ENCODE measurements at places on chromosomes 16 and 17. TPM values are rescaled to one million over a fixed set of nuclear protein-coding genes. Genes with fewer than 3 reads are reported as not detected.

QRICH2 gene
- 0.81 TPM for total RNA-seq

DNA sequence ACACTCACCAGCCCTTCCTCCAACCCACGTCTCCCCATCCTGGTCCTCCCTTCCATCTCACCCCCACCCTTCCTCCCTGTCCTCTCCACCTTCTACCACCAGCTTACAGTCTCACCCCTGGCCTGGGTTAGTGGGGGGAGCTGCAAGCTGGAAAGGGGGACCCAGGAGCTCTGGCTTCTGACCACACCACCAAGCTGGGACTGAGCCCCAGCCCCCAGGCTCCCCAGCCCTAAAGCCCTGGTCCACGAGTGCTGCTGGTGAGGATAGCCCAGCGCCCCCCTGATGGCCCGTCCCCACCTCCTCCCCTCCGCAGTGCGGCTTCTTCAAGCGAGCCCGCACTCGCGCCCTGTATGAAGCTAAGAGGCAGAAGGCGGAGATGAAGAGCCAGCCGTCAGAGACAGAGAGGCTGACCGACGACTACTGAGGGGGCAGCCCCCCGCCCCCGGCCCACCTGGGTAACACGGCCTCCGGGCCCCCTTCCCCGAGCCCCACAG lies 7.2 kb upstream of the PDK2 start:
- H3K4me3 ChIP-seq: no peak overlapping the region
- no peaks in the 10 kb centered on the region for H3K4me1 ChIP-seq
- DNase-seq: no peak
- H3K27ac ChIP-seq: no peak overlapping the region
- no peaks in the 10 kb centered on the region for H3K36me3 ChIP-seq

GRCh38 chr16:63813862-63814261 lies 1308.0 kb downstream of the CDH11 start:
- no peak overlapping the region for H3K4me3 ChIP-seq
- H3K4me1 ChIP-seq: no peaks in the 10 kb centered on the region
- no peak for DNase-seq
- H3K27me3 ChIP-seq: no peaks in the 10 kb centered on the region

FAM222B gene
- 9.5 TPM for total RNA-seq

DNA sequence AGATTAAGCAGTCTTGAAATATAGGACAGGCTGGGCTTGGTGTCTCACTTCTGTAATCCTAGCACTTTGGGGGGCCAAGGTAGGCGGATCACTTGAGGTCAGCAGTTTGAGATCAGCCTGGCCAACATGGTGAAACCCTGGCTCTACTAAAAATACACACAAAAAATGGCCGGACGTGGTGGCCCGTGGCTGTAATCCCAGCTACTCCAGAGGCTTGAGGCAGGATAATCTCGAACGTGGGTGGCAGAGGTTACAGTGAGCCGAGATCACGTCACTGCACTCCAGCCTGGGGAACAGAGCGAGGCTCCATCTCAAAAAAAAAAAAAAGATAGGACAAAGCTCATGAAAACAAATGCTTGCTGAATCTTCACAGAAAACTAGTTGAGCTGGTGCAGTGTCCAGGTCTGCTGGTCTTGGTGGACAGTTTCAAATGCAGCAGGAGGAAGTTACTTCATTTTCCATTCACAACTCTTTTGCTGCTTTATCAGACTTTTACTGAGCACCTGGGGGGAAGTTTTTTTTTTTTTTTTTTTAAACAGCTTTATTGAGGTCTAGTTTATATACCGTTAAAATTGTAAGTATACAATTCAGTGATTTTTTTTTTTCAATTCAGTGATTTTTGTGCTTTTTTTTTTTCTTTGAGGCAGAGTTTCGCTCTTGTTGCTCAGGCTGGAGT lies 45.2 kb downstream of the SNX29 start:
- DNase-seq: no peak
- no peaks in the 10 kb centered on the region for H3K27me3 ChIP-seq
- H3K36me3 ChIP-seq: no peaks in the 10 kb centered on the region
- H3K4me3 ChIP-seq: no peak overlapping the region
- H3K27ac ChIP-seq: no peak overlapping the region

DNA sequence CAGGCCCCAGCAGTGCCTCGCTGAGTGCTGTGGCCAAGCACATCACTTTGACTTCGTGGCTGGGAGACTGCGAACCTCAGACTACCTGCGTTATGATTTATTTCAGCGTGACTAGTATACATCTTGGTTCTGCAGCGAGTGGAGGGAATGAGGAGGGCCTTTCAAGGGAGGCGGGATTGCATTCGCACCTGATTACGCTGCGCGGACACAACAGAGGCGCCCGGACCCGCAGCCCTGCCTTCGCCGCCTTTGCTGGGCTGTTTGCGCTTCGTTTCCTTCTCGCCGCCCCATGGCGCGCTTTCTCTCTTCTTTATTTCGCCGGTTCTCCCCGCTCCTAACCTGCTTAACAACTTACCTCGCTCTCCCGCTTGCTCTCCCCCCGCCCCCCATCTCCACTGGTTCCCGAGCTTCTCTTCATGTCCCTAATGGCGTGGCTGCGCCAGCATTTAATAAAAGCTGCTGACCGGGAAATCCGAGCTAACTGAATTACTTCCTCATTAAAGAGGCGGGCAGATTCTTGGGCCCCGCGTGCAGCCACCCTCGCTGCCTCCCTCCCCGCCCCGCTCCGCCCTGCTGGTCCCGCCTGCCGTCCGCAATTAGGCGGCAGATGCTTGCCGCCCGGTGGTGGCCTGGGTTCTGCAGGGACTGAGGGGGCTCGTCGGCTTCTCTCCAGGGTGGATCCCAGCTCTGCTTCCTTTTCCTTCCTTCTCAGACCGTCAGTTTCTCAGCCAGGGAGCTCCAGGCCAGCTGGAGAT lies 257.6 kb upstream of the SDK2 start:
- peaks cover 10% of the 10 kb centered on the region for H3K27me3 ChIP-seq
- DNase-seq: peak; percentile 46
- H3K4me1 ChIP-seq: no peaks in the 10 kb centered on the region
- no peak overlapping the region for H3K4me3 ChIP-seq
- no peak overlapping the region for H3K27ac ChIP-seq

- H3K36me3 ChIP-seq: no peaks in the 10 kb centered on the region
- H3K27me3 ChIP-seq: no peaks in the 10 kb centered on the region
- DNase-seq: peak; percentile 62
- no peak overlapping the region for H3K27ac ChIP-seq
- H3K4me3 ChIP-seq: no peak overlapping the region
Observed at GRCh38 chr17:47276868-47277267, 23.2 kb downstream of the ITGB3 start.

DNA sequence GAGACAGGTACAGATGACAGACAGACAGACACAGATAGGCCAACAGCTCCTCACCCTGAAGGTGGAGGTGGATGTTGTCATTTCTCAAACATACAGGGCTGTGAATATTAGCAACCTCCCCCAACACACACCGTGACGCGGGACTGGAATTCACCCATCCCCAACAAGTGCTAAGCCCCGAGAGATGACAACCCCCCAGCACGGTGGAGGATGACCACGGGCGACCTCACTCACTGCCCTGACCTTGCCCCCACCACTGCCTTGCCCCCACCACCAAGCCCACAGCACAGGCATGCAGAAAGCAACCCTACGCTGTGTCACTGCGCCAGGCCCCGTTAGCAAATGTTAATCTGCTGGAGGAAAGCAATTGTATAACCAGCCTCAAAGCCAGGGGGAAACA lies 4.9 kb upstream of the KRT17 start:
- no peak for DNase-seq
- H3K36me3 ChIP-seq: no peaks in the 10 kb centered on the region
- no peaks in the 10 kb centered on the region for H3K4me1 ChIP-seq
- no peaks in the 10 kb centered on the region for H3K27me3 ChIP-seq
- no peak overlapping the region for H3K27ac ChIP-seq

ITGAX gene
- total RNA-seq: 0.79 TPM

ANKRD40CL gene
- not detected for total RNA-seq

DNA sequence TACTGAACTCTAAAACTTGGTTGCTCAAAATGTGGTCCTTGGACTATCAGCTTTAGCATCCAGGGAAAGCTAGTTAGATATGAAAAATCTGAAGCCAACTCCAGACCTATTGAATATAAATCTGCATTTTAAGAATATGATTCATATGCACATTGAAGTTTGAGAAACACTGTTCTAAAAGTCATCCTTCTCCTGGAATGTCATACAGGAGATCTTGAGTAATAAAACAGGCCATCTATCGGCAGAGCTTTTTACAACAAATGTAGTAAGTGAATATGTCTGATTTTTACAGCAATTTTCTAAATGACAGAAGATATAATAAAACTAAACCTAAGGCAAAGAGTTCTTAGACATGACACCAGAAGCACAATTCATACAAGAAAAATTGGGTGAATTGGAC lies 140.4 kb downstream of the PMP22 start:
- H3K4me1 ChIP-seq: no peaks in the 10 kb centered on the region
- no peak overlapping the region for H3K27ac ChIP-seq
- H3K36me3 ChIP-seq: no peaks in the 10 kb centered on the region
- H3K4me3 ChIP-seq: no peak overlapping the region

DNA sequence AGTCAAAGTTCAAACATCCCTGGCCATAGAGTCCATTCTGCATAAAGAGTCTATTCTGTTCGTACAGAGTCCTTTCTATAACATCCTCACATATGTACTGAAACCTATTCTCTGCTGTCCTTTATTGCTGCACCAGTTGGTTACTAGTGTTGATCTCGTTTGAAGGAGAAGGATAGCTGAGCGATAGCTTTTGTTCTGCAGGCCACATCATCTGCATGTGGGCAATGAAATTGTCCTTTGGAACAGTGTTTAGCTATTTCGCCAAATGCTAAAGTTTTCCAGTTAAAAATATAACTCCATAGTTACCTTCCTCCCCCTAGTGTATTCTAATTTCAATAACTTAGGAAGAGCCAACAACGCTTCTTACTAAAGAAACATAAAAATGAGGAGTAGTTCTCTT lies 6.0 kb downstream of the RHOT1 start:
- H3K4me1 ChIP-seq: peaks cover 38% of the 10 kb centered on the region
- H3K36me3 ChIP-seq: no peaks in the 10 kb centered on the region
- no peak for DNase-seq
- no peaks in the 10 kb centered on the region for H3K27me3 ChIP-seq

GRCh38 chr17:33447090-33447489 lies 154.0 kb upstream of the ASIC2 start:
- no peaks in the 10 kb centered on the region for H3K4me1 ChIP-seq
- H3K36me3 ChIP-seq: no peaks in the 10 kb centered on the region
- H3K27ac ChIP-seq: no peak overlapping the region
- DNase-seq: no peak
- H3K4me3 ChIP-seq: no peak overlapping the region

DNA sequence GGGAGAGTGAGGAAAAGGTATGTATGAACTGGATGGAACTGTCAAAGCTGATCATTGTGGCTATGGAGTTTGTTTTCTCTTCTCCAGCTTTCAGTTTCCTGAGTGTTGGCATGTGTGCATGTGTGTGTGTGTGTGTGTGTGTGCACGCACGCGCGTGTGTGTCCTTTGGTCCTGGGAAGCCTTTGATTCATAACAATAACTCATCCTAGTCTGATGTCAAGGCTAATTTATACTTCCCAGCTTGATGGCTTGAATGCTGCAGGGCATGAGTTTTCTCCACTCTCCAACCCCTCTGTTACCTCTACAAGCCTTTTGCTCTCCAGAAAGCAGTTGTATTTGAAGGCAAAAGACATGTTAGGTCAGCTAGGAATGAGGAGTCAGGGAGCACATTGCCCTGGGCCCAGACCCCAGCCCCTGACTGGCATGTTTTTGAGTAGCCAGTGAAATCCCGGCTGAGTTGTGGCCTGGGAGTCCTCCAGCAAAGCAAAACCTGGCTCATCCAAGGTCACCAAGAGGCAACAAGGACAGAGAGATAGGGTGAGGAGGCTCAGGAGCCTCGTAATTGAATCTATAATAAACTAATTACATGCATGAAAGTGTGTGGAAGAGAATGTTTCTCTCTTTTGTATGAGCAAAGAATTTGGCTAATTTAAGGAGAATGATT lies 8.9 kb upstream of the CDC42EP4 start:
- H3K4me1 ChIP-seq: peaks cover 6% of the 10 kb centered on the region
- no peak overlapping the region for H3K27ac ChIP-seq
- no peak for DNase-seq
- no peaks in the 10 kb centered on the region for H3K36me3 ChIP-seq

GP2 gene
- total RNA-seq: 14,691 TPM

DNA sequence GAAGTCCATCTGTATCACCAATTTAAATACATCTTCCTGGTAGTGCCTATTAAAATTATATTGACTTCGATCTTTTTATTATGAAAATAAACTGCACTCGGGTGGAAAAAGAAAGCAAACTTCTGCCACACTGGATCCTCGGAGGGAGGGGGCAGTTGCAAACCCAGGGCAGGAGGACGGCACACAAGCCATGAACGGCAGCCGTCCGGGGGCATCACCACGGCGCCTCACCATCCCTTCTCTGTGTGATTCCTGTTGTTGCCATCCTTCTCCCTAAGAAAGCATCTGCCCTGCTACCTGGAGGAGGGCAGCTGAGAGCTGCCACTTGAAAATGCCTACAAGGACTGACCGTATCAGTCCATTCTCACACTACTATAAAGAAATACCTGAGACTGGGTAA lies 53.9 kb upstream of the ENPP7 start:
- H3K27me3 ChIP-seq: no peaks in the 10 kb centered on the region
- H3K4me3 ChIP-seq: no peak overlapping the region
- peak; percentile 16 for DNase-seq
- no peaks in the 10 kb centered on the region for H3K36me3 ChIP-seq
- no peak overlapping the region for H3K27ac ChIP-seq

DNA sequence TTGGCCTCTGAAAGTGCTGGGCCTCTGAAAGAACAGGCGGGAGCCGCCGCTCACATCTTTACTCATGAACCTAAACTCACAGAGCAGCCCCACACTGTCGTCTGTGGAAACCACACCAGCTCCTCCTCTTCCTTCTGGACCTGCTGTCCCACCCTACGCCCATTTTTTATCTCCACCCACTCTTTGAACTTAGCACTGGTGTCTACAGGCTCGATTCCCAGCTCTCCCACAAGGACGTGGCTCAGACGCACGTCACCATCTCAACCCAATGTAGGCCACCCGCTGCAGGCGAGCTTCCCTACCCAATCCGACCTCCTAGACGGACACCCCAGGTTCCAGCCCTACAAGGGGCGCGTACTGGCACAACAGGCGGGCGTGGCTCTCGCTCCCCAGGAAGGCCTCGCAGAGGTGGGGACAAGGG lies 62.2 kb downstream of the NXN start:
- DNase-seq: no peak
- no peak overlapping the region for H3K4me3 ChIP-seq
- no peaks in the 10 kb centered on the region for H3K36me3 ChIP-seq
- H3K4me1 ChIP-seq: peaks cover 5% of the 10 kb centered on the region

GRCh38 chr16:71414038-71414437 lies 27.8 kb downstream of the TLE7 start:
- no peaks in the 10 kb centered on the region for H3K27me3 ChIP-seq
- H3K4me3 ChIP-seq: no peak overlapping the region
- no peaks in the 10 kb centered on the region for H3K36me3 ChIP-seq
- H3K4me1 ChIP-seq: peaks cover 5% of the 10 kb centered on the region
- no peak overlapping the region for H3K27ac ChIP-seq

- no peak overlapping the region for H3K27ac ChIP-seq
- H3K4me1 ChIP-seq: no peaks in the 10 kb centered on the region
- no peaks in the 10 kb centered on the region for H3K36me3 ChIP-seq
- H3K4me3 ChIP-seq: no peak overlapping the region
- H3K27me3 ChIP-seq: no peaks in the 10 kb centered on the region
Observed at GRCh38 chr16:56334761-56335160, 90.6 kb downstream of the AMFR start.
